Naive thymus-derived CD4-positive, alpha-beta T cell (primary cell): ENCODE measurements at places on chromosomes 6 and 20. TPM values are rescaled to one million over a fixed set of nuclear protein-coding genes. Genes with fewer than 3 reads are reported as not detected.

Gene HLA-DQA2
- total RNA-seq: not detected

Gene SCUBE3
- not detected for total RNA-seq

Gene ZNF334
- 1.4 and 1.7 TPM in 2 replicates for total RNA-seq

Gene DEFB124
- not detected in 2 replicates for total RNA-seq

Gene TAAR6
- not detected for total RNA-seq

Gene CALHM4
- total RNA-seq: not detected

Gene ENPP5
- not detected in 2 replicates for total RNA-seq

Gene HTR1E
- not detected for total RNA-seq

Gene PTPRT
- total RNA-seq: not detected

Gene HAO1
- total RNA-seq: not detected in 2 replicates

Gene LHFPL5
- total RNA-seq: not detected

DNA sequence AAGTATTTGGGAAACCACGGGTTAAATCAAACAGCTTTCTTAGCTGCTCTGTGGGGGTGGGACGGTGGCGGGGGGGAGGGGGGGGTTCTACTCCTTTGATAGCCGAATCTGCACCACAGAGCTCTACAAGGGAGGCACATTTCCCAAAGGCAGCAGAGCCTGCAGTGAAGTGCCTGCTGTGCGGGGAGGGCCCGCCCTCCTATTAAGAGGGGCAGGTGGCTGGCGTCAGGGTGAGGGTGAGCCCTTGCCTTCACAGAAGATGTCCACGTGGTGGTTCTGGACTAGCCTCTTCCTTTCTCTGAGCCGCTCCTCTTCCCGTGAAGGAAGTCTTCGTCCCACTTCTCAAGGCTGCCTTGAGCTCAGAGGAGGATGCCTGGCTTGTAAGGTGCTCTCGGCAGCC lies 174.9 kb upstream of the THBS2 start:
- no peak for DNase-seq

- no peak for DNase-seq
Measured at GRCh38 chr6:44201200-44201599, 15.5 kb upstream of the MYMX start.

DNA sequence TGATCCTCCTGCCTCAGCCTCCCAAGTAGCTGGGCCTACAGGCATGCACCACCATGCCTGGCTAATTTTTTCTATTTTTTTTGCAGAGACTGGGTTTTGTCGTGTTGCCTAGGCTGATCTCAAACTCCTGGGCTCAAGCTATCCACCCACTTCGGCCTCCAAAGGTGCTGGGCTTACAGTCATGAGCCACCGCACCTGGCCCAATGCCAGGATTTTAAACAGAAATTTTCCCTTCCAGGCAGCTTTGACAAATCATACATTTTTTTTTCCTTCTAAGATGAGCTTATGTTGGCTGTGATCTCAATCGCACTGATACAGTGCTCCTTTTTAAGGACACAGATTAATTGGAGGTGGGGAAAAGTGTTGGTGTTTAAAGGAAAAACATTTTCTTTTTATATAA lies 73.2 kb upstream of the CD2AP start:
- DNase-seq: no peak

- DNase-seq: no peak
Measured at GRCh38 chr6:158461954-158462353, 97.9 kb upstream of the TMEM181 start.

DNA sequence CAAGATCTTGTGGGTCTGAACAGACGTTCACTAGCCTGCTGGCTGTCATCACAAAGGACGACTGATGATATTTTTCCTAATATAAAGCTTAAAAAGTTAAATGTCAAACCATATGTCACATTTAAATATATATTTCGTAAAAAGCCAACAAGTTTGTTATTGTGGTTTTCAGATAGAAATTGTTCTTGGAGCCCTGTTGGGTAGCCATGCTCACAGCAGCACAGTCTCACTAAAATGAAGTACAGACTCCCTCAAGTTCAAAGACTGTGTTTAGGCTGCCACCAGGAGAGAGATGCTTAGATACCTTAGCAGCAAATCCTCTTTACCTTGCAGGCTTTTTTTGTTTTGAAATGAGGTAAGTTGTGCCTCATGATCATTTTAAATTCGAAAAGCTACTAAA lies 17.8 kb downstream of the EEF1E1 start:
- no peak for DNase-seq

DNA sequence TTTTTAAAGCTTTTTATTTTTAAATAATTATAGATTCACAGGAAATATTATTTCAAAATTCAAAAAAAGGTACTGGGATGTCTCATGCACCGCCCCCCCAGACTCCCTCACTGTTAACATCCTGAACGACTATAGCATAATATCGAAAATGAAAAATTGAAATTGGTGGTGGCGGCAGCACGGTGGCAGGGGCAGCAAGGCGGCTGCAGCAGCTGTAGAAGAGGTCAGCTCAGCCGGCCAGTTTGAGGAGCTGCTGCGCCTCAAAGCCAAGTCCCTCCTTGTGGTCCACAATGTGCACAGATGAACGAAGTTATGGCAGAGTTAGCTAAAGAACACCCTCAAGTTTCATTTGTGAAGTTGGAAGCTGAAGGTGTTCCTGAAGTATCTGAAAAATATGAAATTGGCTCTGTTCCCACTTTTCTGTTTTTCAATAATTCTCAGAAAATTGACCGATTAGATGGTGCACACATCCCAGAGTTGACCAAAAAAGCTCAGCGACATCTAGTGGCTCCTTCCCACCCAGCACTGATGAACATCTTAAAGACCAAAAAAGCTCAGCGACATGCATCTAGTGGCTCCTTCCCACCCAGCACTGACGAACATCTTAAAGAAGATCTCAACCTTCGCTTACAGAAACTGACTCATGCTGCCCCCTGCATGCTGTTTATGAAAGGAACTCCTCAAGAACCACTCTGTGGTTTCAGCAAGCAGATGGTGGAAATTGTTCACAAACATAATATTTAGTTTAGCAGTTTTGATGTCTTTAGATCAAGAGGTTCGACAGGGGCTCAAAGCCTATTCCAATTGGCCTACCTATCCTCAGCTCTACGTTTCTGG lies 100.8 kb downstream of the FAM217A start:
- DNase-seq: peak; percentile 23

- no peak for DNase-seq
Measured at GRCh38 chr6:30882759-30883684, 1.3 kb upstream of the DDR1 start.

DNA sequence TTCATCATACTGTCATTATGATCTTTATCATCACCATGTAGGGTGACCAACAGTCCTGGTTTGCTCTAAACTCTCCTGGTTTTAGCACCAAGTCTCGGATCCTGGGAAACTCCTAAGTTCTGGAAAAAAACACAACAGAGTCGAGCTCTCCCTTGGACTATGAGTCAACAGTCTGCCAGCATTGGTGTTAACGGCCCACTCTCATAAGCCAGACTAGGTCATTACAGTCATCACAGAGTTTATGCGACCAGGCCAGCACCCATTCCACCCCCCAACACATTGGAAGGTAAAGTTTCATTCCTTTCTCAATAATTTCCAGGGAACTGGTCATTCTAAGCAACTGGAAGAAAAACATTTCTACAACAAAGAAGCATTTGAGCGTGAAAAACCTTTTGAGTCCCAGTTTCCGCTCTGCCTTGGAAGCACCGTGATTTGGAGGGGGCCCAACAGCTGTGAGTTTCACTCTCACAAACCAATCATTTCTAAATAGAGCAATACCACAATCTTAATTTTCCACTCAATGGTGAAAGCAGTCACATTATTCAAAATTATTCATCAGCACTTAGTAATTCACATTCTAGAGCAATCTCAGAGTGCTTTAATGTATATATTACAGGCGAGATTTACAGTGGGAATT lies 445.0 kb downstream of the CDH26 start:
- no peak for DNase-seq

- DNase-seq: no peak
Measured at GRCh38 chr6:157045831-157046454, 268.8 kb downstream of the ARID1B start.

GRCh38 chr6:145964948-145965366 lies 799 bp upstream of the SHPRH start:
- no peak for DNase-seq

GRCh38 chr20:37395921-37396415 lies 50.0 kb downstream of the SRC start:
- no peak for DNase-seq

DNA sequence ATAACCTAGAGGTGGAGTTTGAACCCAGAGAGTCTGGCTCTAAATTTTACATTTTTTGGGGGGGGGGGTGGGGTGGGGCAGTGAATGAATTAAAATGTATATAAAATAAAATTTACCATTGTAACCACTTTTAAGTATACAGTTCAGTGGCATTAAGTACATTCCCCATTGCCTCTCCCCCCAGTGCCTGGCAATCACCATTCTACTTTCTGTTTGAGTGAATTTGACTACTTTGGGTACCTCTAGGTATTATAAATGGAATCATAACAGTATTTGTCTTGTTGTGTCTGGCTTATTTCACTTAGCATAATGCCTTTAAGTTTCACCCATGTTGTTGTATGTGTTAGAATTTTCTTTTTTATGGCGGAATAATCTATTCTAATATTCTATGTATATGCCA lies 2.7 kb downstream of the FAM110A start:
- DNase-seq: no peak

- DNase-seq: no peak
Measured at GRCh38 chr20:63054681-63055240, 48.0 kb upstream of the BHLHE23 start.

DNA sequence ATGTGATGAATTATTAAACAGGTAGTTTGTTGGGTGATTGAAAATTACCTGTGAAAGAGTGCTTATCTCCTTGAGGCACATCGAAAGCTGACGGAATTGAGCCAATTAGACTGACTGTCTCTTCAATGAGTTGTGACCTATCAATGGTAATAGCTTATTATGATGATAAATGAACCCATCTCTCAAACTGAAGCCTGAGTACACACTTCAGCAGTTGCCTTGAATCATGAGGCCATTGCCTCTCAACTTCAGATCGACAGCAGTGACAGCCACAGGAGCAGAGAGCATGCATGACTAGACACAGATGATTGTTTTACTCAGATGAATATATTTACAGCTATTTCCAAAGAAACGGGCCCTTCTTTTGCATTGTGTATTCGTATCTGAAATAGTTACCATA lies 323.9 kb downstream of the LAMA2 start:
- DNase-seq: no peak

DNA sequence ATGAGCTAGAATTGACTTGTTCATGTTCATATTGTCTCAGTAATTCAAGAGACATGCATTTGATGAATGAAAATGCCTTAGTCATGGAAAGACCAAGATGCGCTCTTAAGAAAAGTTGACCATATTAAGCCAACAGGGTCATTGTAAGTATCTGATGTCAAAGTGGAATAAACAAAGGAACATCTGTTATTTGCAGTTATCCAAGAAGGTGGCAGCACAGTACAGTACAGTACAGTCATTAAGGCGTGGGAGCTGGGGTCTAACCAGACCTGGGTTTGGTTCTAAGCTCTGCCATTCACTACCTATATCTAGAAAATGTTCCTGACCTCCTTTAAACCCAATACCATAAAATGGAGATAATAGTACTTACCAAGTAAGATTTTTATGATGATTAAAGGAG lies 178.1 kb downstream of the BACH2 start:
- no peak for DNase-seq

DNA sequence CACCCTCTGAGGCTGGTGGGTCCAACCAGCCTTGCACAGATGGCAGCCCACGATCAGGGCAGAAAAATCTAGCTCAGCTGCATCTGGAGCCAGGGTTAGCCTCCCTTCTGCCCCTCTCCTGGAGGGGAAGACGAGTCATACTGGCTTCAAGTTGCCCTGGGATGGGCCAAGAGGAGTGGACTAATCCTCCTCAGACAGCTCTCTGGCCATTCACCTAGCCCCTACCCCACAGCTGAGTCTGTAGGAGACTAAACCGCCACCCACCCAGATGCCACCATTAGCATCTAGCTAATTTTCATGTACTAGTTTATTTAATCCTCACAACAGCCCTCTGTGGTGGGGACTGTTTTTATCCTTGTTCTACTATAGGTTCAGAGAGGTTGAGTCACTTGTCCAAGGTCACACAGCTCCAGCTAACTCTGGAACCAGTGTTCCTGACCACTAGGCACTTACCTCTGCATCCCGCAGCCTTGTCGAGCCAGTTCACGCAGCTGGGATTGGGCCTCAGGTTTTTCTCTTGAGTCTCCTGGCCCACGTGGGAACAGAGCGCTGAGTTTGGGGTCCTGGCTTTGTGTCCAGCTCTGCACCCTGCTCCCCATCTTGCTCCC lies 48.5 kb upstream of the CCDC167 start:
- no peak for DNase-seq

GRCh38 chr6:117547688-117548621 lies 54.4 kb downstream of the GOPC start:
- DNase-seq: peak; percentile 34

GRCh38 chr6:39362487-39362865 lies 40.0 kb upstream of the KCNK16 start:
- no peak for DNase-seq
